ENCODE measurements at places on chromosomes 1 and 21.
A peak's percentile ranks its signal among the peaks of the same experiment; 100 is the strongest.

- DNase-seq = no peak
These were observed 74.4 kb downstream of the AK4 start for GRCh38 chr1:65222340-65222940.

DNA sequence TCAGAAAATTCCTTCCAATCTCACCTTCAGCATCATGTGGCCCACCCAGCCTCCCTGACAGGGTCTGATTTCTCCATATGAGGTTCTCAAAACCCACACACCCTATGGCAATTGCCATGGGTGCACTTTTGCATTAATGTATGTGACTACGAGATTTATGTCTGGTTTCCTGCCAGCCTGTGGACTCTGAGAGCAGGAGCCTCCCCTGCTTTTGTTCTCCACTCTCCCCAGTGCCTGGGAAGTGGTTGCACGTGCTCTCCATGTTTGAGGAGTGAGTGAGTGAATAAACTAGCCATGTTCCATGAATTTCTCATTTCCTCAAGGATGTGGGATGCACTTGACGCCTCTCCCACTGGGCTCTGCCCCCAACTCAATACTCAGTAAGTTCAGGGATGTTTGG lies 91.2 kb downstream of the ACTL8 start:
- no peak for DNase-seq

- no peak for DNase-seq
These were observed 11.0 kb upstream of the DENND1B start for GRCh38 chr1:197786280-197786679.

DNA sequence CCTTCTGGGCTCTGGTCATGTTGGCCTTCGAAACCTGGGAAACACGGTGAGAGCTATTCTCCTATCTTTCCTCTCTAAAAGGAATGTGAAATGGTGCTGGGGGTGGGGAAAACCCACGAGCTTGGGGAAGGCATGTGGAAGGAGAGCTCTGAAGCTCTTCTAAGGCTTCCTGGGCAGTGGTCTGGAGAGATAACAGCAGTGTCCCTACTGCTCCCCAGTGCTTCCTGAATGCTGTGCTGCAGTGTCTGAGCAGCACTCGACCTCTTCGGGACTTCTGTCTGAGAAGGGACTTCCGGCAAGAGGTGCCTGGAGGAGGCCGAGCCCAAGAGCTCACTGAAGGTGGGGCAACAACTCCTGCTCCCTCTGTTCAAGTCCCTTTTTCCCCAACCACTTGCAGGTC lies 2.8 kb downstream of the USP21 start:
- DNase-seq = no peak

DNA sequence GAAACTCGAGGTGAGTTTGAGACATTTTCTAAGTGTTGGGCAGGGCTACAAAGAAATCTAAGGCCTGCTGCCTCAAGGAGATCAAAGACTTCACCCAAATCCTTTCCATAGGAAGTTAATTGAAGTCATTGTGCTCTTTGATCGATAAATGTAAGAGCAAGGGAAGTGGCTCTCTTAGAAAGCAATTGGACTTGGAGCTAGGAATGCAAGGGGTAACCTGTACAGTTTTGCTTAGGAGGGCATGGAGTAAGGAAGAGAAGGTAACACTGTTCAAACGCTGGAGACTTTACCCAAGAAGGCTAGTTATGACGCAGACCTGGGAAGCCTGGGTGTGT lies 418.0 kb upstream of the PROX1 start:
- no peak for DNase-seq

DNA sequence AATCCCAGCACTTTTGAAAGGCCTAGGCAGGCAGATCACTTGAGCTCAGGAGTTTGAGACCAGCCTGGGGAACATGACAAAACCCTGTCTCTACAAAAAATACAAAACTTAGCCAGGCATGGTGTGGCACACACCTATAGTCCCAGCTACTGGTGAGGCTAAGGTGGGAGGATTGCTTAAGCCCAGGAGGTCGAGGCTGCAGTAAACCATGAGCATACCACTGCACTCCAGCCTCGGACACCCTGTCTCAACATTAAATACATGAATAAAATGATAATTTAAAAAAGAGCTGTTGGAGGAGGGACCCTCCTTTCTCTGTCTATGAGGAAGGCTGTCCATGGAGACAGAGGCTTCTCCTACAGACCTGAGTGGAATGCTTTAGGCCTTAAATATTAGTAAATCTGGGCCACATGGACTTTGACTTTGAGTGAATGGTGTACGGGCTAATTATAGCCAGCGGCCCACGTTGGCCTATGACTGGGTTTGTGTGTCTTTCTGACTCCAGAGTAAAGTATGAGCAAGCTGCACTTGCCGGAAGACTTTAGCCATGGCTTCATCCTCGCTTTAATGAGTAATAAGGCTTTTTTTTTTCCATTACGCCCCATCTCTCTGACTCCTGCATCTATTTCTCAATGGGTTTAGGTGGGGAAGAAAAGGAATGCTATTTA lies 21.3 kb downstream of the RAB3B start:
- peak; percentile 91 for DNase-seq

DNA sequence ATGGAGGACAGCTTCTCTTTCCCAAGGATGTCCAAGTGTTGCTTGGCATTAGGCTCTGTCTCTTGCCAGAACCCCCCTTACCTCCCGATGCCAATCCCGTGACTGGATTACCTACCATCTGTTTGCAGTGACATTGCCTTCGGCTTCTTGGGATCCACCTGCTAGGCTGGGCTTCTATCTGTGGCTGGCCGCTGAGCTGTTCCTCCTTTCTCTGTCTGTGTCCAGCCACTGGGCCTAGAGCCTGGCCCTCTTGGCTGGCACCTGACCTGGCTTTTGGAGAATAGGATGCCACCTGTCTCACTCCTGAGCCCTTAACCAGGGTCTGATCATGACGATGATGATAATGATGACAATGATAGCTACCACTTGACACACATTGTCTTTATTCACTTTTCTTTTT lies 41.6 kb upstream of the STUM start:
- no peak for DNase-seq

- DNase-seq = no peak
These were observed 11.2 kb downstream of the PTPRF start for GRCh38 chr1:43541721-43542401.

- DNase-seq = no peak
These were observed 200.8 kb upstream of the ST6GALNAC5 start for GRCh38 chr1:76666499-76666898.

DNA sequence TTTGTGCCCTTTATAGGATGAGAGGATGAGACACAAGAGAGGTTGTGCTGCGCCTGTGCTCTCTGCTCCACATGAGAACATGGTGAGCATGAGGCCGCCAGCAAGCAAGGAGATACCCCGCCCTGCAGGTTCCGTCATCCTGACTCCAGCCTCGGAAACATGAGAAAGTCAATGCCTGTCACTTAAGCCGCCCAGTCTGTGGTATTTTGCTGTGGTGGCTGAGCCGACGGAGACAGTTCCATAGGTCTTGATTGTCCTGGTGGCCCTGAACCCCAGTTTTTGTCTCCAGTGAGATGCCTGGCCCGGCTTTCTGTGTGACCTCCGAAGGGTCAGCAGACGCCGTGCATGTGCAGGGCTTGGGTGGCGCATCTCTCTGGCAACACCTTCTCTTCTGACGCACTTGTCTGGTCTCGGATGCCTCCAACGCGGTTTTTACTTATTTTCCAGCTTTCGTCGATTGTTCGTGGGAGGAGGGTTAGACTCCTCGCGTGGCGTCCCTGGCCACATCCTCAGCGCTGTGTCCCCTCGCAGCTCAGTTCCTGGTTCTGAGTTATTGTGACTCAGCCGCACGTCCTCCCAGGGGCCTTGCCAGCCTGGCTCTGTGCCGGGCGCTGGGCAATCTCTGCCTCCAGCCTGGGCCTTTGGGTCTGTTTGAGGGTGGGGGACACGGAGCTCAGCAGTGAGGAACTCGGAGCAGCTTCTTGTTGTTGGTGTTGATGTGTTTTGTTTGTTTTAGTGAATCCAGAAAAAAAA lies 70.0 kb downstream of the FAAP20 start:
- DNase-seq = no peak

DNA sequence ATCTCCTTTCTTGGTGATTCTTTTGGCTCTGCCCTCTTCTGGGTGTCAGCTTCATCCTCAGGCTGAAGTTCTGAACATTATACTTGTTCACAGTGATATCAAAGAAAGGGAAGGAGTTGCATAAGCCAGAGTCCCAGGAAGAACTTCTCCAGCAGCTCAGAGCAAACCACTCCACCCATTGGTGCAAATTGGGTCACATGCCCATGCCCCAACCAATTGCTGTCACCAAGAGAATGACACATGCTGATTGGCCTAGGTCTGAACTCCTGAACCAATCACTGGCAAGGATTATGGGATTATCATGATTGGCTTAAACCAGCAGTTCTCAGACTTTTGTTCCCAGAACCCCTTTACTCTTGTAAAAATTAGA lies 256.5 kb upstream of the TMEM51 start:
- DNase-seq = no peak

DNA sequence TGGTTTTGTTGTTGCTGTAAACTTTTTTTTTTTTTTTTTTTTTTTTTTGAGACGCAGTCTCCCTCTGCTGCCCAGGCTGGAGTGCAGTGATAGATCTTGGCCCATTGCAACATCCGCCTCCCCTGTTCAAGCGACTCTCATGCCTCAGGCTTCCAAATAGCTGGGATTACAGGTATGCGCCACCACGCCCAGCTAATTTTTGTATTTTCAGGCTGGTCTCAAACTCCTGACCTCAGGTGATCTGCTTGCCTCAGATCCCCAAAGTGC lies 78.9 kb upstream of the SLC45A1 start:
- no peak for DNase-seq

DNA sequence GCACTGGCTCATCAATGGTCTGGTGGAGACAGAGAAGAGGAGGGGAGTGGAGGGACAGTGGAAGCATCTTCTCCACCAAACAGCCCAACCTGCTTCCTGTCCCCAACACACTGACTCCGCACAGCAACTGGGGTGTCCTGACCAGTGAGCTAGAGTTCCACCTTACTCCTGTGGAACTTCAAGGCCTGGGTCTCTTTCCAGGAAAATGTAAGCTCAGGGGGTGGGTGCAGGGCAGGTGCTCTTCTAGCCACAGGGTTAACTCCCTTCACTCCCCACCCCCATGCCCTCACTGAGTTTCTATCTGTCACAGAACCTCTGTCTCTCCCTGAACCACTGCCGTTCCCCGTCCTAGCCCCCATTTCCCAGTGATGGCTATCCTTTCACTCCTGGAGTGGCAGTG lies 876 bp downstream of the MOB3C start:
- no peak for DNase-seq

GRCh38 chr1:228161866-228162265 lies 3.7 kb upstream of the IBA57 start:
- DNase-seq = no peak

GRCh38 chr1:86739648-86740509 lies 35.5 kb downstream of the SH3GLB1 start:
- no peak for DNase-seq

DNA sequence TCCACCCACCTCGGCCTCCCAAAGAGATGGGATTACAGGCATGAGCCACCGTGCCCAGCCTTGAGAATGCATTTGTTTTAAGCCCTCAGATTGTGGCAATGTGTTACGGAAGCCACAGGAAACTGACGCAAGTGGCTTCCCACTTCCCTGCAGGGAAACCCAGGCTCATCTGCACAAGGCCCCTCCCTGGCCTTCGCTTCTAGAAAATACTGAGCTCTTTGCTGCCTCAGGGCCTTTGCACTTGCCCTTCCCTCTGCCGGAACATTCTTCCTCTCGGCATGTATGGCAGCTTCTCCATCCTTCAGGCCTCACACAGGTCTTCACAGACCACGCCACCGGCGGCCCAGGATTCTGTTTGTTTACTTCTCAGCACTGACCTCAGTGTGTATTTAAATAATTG lies 137.0 kb upstream of the TMEM51 start:
- DNase-seq = no peak

- DNase-seq = no peak
These were observed 24.3 kb upstream of the COA6 start for GRCh38 chr1:234348964-234349363.

- no peak for DNase-seq
These were observed 133.4 kb downstream of the PLPPR5 start for GRCh38 chr1:98870959-98871903.

GRCh38 chr1:244388961-244389360 lies 62.7 kb downstream of the ADSS2 start:
- no peak for DNase-seq

GRCh38 chr1:230860617-230861384 lies 7.5 kb downstream of the C1orf198 start:
- DNase-seq = no peak

GRCh38 chr1:201818971-201819750 lies 9.8 kb upstream of the IPO9 start:
- DNase-seq = no peak

GRCh38 chr1:42379794-42380585 lies 602 bp upstream of the RIMKLA start:
- DNase-seq = peak; percentile 4

- DNase-seq = no peak
These were observed 118.2 kb downstream of the OSBPL9 start for GRCh38 chr1:51734896-51735745.

GRCh38 chr1:67094191-67094590 lies 40.2 kb upstream of the SLC35D1 start:
- DNase-seq = no peak

GRCh38 chr21:36431252-36431651 lies 46.1 kb downstream of the CHAF1B start:
- DNase-seq = no peak

- no peak for DNase-seq
These were observed 36.6 kb downstream of the RABIF start for GRCh38 chr1:202852163-202852904.

Data from non-pigmented ciliary epithelial cell (primary cell).